ENCODE measurements at places on chromosomes 16 and 17.

- DNase-seq = no peak
These were observed 15.0 kb downstream of the GAA start for GRCh38 chr17:80116276-80116920.

- no peak for DNase-seq
These were observed 131.9 kb upstream of the SHISA6 start for GRCh38 chr17:11109106-11109505.

- DNase-seq = no peak
These were observed at the start of gene MMD for GRCh38 chr17:55421179-55421934. Gene MMD, minus strand, starts transcription at chr17:55421835. Its CDS starts 140 bp downstream, at chr17:55421695.

GRCh38 chr17:45218895-45219661 is 2.6 kb upstream of the FMNL1 start:
- DNase-seq = peak; percentile 82

DNA sequence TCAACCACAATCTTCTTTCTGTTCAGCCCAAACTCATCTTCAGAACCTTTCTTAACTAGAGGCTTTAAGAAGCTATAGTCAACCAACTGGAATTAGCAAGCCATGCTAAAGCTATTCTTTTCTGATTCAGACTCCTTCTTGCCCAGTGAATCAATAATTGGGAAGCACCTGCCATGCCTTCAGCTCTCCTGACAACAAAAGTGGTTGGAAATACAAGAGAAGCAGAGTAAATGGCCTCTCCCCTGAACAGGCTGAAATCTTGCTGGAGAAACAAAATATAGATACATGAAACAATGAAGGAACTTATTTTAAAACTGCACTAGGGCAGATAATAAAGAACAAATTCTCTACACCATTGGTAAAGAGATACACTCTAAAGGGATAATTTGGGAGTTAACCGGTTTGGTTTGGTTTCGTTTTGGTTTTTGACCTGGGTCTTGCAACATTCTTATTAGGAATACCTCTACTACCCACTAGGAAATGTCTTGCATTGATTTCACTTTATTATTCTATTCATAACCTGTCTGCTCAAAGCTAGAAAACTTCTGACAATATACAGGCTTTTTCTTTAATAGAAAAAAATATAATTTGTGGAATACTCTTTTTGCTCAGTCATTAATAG is 173.6 kb upstream of the DYNLRB2 start:
- DNase-seq = no peak

DNA sequence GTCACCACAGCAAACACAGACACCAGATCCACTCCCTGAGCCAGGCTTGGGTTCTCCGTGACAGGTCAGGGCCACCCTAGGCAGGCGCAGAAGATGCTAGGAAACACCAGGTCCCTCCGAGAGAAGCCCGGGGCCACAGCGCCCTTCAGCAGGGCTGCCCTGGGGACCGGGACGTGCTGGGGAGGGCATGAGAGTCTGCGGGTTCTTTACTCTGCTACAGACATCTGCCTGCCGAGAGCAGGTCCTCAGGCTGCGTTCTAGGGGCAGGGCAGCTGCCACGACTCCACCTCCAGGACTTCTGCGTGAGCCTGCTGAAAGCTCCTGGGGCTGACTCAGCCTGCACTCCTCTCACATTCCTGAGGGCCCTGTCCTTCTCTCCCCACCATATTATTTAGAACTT is 11.4 kb downstream of the MYLK3 start:
- no peak for DNase-seq

DNA sequence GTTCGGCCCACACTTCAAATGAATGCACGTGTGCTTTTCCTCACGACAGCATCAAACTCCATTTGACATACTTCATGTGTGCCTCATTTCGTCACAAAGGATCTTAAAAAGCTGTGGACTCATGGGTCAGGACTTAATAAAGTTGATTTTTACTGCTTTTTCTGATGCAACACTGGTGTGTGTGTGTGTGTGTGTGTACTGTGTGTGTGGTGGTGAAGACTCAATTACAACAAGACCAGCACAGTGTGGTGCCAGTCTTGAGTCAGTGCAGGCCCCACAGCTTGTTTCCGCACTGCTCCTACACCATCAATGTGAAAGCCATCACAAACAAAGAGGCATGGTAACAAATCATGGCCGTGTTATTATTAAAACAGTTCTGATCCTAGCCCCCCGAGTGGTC is 17.7 kb downstream of the CDIP1 start:
- no peak for DNase-seq

- no peak for DNase-seq
These were observed 18.8 kb downstream of the LGALS3BP start for GRCh38 chr17:78960928-78961327.
